SIG-M5 (cell line): ENCODE measurements at places on chromosomes 16 and 17.

DNA sequence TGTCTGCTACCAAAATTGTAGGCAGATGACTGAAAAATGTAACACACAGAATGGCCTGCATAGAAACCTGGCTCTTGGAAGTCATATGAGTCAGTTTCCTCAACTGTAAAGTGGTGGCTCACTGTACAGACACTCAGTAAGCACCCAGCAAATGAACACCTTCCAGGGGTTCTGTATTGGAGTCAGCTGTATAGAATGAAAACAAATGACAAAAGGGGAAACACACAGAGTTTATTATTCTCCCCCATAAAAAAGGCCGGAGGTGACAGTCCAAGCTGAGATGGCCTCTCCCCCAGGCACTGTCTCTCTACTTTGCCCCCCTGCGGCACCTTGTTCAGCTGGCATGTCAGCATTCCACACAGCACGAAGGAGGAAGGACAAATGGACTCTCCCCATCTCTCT is 6.2 kb upstream of the MEOX1 start:
- DNase-seq: no peak

GRCh38 chr17:28744104-28744971 is 527 bp downstream of the TRAF4 start:
- DNase-seq: no peak

DNA sequence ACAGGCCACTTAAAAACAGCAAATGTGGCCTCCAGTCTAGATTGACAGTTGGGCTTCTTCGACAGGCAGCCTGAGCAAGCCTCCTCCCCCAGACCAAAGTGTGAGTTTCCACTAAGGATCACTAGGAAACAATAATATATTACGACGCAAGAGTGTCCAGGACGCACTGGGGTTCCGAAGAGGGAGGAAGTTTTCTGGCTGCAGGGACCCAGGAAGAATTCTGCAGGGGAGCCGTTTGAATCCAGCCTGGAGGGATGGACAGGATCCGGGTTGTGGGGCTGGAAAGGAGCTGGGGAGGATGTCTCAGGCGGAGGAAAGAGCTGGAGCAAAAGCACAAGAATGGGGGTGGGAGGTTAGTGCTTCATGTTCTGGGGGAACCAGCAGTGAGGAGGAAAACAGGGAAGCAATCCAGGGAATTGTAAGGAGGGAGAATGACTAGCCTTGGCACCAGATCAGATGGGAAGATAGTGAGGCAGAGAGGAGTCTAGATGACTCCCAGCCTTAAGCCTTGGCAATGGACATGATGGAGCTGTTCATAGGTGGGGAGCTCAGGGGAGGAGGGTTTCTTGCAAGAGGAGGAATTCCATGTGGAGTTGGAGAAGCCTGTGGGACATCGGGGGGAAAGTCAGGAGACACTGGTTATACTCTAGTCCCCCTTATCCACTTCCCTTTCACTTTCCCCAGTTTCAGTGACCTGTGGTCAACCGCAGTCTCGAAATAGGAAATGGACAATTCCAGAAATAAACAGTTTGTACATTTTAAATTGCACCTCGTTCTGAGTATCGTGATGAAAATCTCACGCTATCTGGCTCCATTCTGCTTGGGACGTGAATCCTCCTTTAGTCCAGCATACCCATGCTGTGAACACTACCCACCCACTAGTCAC is 26.6 kb downstream of the NGFR start:
- no peak for DNase-seq

DNA sequence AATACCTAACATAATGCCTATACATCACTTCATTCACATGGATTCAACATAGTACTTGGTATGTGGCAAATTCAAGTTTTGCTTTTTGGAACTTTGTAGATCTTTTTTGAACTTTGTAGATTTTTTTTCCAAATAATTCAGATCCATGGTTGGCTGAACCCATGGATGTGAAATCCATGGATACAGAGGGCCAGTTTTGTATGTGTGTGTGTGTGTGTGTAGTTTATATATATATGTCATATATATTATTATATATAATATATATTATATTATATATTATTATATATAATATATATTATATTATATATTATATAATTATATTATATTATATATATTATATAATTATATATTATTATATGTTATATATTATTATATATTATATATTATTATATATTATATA is 28.4 kb downstream of the CLUAP1 start:
- DNase-seq: no peak

DNA sequence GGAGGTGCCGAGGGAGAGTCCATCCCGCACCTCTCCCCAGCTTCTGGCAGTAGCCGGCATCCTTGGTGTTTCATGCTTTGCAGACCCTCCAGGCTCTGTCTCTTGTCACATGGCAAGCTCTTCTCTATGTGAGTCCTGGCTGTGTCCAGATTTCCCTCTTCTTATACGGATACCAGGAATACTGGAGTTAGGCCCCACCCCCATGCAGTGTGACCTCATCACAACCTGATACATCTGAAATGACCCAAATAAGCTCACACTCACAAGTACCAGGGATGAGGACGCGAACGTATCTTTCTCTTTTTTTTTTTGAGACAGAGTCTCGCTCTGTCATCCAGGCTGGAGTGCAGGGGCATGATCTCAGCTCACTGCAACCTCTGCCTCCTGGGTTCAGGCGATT is 23.3 kb downstream of the TRAP1 start:
- DNase-seq: no peak

- DNase-seq: no peak
Observed at GRCh38 chr16:1062895-1063294, 9.7 kb upstream of the SSTR5 start.

DNA sequence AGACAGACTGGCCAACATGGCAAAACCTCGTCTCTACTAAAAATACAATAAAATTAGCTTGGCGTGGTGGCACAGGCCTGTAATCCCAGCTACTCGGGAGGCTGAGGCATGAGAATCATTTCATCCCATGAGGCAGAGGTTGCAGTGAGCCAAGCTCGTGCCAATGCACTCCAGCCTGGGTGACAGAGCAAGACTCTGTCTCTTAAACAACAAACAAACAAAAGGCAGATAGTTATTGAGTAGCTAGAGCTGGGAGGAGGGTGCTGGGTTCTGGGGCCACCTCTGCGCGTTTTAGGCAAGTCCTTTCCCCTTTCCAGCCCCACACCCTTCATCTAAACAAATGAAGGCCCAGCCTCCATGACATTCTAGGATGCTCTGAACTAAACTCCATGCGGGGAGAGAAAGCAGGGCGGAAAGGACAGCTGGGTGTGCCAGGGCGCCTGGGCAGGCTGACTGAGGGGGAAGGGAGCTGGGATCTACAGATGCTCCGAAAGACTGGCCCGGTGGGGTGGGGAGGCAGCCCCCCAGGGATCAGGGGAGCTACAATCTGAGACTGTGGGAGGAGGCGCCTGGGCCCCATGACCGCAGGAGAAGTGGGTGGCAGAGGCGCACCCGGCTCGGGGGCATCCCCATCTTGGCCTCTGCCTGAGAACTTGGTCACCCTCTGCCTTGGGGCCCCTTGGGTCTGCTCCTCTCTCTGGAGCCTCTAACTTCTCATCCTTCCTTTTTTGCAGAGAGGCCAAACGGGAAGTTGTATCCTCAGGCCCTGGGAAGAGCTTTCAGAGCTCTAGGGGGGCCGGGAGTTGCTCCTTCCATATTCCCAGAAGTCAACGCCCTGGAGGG is 910 bp downstream of the ITGAL start:
- DNase-seq: no peak

- no peak for DNase-seq
Observed at GRCh38 chr16:70553645-70554044, 30.0 kb downstream of the SF3B3 start.

DNA sequence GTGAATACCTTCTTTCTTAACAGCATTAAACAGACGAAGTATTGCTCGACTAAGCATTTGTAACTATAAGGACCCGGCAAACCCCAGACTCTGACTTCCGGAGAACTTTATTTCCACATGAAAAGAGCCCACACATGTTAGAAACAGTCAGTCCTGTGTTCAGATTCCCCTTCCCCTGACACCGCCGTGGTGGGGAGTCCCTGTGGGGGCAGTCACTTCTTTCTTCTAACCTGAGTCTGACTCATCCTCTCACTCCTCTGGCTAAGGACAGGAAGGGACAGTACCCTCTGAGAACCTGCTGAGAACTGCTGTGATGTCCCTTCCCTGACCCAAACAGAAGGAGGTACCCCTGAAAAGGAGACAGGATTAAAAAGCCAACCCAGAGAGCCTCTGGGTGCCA is 165.1 kb downstream of the XYLT1 start:
- no peak for DNase-seq

DNA sequence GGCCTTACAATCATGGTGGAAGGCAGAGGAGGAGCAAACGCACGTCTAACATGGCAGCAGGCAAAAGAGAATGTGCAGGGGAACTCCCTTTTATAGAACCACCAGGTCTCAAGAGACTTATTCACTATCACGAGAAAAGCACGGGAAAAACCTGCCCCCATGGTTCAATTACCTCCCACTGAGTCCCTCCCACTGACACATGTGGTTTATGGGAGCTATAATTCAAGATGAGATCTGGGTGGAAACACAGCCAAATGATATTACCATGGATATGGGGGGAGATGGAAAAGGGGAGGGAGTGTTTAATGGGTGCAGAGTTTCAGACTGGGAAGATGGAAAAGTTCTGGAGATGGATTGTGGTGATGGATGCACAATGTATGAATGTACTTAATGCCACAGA is 23.0 kb downstream of the TEKT5 start:
- DNase-seq: no peak

GRCh38 chr17:77076124-77076830 is 64.5 kb upstream of the SEC14L1 start:
- DNase-seq: no peak

DNA sequence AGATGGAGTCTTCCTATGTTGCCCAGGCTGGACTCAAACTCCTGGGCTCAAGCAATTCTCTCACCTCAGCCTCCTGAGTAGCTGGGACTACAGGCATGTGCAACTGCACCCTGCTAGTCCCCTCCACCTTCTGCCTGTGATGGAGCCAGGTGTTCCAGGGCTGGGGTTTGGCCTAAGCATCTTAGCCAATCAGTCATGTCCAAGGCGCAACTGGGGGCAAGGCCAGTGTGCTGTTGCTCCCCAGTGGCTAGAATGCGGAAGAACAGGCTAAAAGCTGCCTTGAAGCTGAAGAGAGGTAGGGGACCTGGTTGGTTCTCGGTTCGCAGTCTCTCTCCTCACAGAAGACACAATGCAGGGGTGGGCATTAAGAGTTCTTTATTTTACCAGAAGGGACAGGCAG is 18.6 kb downstream of the FLOT2 start:
- no peak for DNase-seq

GRCh38 chr17:7703584-7704479 is 1.2 kb upstream of the EFNB3 start:
- no peak for DNase-seq

- DNase-seq: no peak
Observed at GRCh38 chr17:60524463-60525327, 1.3 kb downstream of the APPBP2 start.

DNA sequence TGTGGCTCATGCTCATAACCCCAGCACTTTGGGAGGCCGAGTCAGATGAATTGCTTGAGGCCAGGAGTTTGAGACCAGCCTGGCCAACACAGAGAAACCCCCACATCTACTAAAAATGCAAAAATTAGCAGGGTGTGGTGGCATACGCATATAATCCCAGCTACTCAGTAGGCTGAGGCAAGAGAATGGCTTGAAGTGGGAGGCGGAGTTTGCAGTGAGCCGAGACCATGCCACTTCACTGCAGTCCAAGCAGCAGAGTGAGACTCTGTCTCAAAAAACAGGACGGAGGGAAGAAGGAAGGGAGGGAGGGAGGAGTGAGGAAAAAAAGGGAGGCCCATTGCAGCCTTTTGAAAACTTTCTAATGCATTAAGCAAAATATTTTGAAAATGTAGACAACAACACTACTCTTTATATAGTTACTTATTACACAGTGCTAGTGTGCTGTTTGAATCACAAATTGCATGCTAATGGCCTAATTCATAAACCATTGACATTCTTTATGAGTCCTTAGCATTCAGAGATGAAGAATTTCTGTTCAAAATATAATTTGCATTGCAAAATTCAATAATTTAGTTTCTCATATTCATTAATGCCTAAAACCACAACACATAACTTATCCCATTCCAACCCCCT is 59.4 kb downstream of the TMEM114 start:
- DNase-seq: no peak

DNA sequence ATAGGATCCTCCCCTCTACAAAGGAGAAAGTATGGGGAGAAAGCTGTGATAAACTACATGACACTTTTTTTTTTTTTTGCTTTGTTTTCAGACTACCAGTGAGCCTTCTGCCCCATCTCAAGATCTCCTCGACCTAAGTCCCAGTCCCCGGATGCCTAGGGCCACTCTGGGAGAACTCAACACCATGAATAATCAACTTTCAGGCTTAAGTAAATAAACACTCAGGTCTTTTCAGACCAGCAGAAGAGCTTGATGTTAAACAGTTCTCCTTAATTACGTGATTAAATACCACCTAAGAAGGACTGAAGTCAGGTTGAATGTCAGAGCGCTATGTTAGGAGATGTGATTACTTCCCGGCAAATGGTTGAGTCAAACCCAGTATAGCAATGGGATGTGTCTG is 31.4 kb downstream of the COX11 start:
- no peak for DNase-seq

- DNase-seq: no peak
Observed at GRCh38 chr16:84808826-84809225, 11.0 kb upstream of the CRISPLD2 start.

GRCh38 chr17:17721140-17721668 is 39.9 kb downstream of the RAI1 start:
- DNase-seq: no peak

- DNase-seq: no peak
Observed at GRCh38 chr17:67655478-67656148, 62.1 kb upstream of the NOL11 start.

GRCh38 chr17:81387100-81388090 is 7.9 kb upstream of the BAHCC1 start:
- DNase-seq: no peak

GRCh38 chr16:87723226-87723623 is 42.6 kb downstream of the KLHDC4 start:
- DNase-seq: no peak

DNA sequence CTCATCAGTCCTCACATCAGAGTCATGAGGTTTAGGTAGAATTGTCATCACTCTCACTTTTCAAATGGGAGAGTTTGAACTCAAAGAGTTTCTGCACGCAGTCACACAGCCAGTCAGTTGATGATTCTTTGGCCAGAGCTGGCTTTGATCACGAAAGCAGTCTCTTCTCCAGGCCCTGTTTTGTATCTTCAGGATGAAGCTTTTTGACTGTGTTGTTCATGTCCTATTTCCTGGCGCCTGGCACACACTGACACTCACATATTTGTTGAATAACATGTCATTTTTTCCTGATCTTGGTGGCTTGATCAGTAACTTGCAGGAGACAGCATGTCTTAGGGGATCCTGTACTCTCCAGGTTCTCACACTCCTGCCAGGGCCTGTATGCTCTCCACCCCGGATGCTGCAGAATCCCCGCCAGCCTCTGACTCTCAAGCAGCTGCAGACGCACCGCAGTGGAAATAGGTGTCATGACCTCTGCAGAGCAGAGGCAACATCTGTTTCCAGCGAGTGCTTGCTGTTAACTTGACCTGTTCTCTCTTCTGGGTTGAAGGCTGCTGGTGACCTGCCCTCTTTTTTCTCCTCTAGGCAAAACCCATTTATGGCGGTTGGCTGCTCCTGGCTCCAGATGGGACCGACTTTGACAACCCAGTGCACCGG is 33.0 kb downstream of the MPRIP start:
- DNase-seq: no peak

GRCh38 chr17:39238311-39238972 is 12.7 kb upstream of the STAC2 start:
- no peak for DNase-seq

GRCh38 chr17:59893676-59894100 is 767 bp downstream of the RPS6KB1 start:
- no peak for DNase-seq
